Stimulated activated CD8-positive, alpha-beta memory T cell treated with anti-CD3 and anti-CD28 coated beads, Interleukin-15, amount 100 ng/mL, for 24 hours (primary cell): ENCODE measurements at places on chromosomes 5 and 9.

DNA sequence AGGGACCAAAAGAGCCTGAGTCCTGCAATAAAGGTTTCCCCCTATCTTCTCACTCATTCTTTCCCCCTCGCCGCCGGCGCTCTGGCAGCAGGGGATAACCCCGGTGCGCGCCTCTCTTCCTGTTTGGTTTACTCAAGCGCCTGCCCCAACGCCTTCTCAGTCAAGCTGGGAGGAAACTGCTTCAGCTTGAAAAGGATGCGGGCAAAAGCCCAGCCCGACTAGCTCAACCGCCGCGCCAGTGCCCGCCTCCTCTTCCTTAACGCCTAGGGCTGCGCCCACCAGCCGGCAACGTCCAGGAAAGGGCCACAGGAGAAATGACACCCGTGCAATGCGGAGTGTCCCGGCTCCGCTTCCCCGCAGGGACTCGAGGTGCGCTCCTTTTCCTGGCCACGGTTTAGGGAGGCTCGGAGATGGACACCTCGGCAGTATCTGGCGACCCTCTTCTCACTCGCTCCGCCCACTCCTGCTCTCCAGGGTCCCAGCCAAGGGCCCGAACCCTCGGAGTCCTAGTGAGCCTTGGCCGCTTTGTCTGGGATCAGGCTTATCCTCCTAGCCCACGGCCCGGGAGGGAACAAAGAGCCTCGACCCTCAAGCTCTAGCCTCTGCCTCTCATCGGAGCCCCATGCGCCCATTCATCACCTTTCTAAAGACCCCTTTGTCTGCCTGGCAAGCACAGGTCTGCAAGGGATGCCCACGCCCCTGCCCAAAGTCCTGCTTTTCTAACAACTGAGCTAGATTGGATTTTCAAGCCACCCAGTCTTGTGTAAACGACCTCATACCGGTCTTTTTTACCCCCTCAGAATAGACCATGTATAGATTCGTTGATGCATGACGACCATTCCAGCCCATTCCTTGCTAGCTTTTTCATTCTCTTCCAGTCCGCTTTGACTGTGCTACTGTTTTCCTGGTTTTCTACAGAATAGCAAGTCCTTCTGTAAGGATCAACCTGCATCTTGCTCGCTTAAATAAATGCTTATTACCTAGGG is 2.0 kb downstream of the ST8SIA4 start:
- peak; percentile 70 for DNase-seq

GRCh38 chr9:92535940-92536850 is at the start of gene ECM2:
Gene ECM2, minus strand, starts transcription at chr9:92535990. Its CDS starts 13,124 bp downstream, at chr9:92522866.
- DNase-seq, result no peak

GRCh38 chr5:174229514-174230370 is 184.2 kb downstream of the NSG2 start:
- DNase-seq, result no peak

DNA sequence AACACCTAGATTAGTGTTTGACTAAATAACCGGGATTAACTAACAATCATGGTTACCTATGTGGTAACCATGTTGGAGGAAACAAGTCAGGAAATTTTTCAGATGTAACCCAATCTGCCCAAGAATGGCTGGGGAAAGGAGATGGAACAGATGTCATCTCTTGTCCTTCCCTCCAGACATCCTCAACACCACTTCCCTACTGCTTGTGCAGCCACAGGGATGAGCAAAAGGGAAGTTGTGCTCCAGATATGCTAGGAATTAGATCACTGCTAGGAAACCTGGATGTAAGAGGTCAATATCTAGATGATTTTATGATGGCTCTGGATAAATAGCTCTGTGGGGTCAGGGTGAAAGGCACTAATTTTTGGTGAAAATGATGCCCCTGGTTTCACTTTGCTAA is 61.3 kb upstream of the ELL2 start:
- no peak for DNase-seq

GRCh38 chr5:6279607-6280006 is 98.7 kb downstream of the MED10 start:
- no peak for DNase-seq

GRCh38 chr5:10538789-10539686 is 24.8 kb upstream of the ANKRD33B start:
- no peak for DNase-seq

DNA sequence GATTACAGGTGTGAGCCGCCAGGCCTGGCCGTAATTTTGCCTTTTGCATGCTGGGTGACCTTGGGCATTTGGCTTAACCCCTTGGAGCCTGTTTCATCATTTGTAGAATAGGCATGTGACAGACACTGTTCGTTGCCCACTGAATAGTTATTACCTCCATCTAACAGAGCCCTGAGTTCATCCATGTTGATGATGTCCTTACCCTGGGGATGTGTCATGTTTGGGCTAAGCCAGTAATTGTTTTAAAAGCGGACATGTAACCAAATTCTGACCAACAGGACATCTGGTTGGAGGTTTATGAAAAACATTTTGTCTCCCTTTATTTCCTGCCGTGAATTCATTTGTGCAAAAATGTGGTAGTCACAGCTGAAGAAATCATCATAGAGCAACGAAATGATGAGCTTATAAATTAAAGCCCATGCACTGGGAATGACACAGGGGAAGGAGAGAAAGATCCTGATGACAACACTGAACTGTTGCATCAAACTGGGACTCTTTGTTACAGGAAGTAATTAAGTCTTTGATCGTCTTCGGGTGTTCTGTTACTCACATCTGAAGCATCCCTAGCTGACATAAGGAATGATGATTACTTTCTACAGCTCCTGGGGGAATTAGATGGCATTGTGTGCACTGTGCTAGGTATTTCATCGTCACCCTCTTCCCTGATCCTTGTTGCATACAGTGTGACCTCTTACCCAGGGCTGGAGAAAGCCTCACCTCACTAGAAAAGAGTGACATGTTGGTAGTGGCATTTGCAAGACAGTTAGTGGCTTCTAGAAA is 117.8 kb downstream of the FGF18 start:
- DNase-seq, result no peak
